ENCODE measurements at places on chromosomes 2 and 18.

DNA sequence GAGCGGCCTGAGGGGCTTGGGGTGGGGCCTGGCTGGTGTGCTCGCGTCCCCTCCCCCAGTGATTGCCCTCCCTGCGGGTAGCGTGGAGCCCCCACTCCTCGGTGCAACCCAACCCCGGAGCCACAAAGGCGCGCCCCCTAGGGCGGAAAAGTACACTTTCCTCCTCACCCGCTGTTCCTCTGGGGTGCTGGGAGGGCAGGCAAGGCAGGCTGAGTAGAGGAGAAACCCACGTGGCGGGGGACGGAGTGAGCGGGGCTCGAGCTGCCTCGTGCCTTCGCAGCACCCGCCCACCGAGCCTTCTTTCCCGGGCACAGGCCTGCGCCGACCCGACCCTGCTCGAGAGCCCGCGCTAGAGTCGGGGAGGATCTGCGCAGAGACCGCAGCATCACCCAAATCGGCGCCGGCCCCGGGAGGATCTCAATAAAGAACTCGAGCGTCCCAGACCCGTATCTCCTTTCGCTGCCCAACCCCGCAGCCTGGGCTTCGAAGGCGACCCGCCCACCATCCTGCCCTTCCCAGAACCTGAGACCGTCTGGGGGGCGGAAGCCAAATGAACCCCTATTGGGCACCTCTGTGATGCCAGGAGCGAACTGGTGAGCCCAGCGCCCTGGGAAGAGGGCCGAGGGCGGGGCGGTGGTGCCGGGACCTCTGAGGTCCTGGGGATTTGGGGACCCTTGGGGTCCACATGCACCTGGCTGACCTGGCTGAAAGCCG, 1.5 kb downstream of the UCN start:
- DNase-seq, result no peak

DNA sequence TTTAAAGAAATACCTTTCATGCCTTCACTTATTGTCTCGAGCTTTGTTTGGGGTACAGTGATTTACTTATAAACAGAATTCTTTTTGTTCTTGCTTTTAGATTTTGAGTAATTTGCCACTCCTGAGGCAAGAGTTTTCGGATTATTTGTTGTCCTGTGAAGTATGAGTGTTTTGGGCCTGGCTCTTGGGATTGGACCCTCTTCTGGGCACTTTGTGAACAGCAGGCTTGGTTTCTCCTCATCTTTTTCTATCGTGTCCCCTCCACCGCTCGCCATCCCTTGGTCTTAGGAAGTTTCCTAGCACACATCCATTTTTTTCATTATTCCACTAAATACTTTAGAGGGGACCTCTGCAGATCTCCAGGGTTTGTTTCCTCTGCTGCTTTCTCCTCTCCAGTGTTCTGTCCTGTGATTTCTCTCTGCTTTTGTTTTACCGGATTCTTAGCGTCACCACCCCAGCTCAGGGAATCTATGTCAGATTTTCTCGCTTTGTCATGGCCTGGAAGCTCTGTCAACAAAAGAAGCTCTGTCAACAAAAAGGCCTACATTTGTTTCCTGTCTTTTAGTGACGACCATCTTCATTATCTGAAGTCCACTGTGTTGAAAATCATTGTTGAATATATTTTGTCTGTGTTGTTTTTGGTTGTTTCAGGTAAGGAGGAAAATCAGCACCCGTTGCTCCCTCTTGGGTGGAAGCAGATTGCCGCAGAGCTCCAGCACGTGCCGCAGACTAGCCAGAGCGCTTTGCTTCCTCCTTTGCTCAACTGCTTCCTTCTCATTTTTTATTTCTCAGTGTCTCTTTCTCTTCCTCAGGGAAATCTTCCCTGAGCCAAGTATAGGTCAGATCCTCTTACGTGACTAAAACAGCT, 27.8 kb downstream of the ANKRD62 start:
- peak; percentile 8 for DNase-seq

GRCh38 chr2:84830758-84831500, 50.0 kb downstream of the TRABD2A start:
- no peak for DNase-seq

GRCh38 chr2:67159929-67160328, 237.2 kb upstream of the ETAA1 start:
- peak; percentile 81 for DNase-seq

DNA sequence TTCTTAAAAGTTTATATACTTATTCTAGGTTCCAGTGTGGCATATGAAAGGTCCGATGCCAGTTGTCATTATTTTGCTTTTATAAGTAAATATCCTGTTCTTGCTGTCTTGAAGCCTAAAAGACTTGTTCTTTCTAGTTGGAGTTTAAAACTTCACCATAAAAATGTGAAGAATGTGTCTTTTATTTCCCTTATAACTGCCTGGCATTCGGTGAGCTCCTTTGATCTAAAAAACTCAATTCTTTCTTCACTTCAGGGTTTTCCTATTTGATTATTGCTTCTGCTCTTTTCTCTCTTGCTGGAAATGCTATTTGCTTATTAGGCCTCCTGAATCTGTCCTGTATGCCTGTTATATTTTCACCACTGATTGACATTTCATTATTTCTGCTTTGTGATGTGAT, 51.6 kb downstream of the TSPYL6 start:
- peak; percentile 12 for DNase-seq
